ENCODE measurements at places on chromosomes 12 and 14.

DNA sequence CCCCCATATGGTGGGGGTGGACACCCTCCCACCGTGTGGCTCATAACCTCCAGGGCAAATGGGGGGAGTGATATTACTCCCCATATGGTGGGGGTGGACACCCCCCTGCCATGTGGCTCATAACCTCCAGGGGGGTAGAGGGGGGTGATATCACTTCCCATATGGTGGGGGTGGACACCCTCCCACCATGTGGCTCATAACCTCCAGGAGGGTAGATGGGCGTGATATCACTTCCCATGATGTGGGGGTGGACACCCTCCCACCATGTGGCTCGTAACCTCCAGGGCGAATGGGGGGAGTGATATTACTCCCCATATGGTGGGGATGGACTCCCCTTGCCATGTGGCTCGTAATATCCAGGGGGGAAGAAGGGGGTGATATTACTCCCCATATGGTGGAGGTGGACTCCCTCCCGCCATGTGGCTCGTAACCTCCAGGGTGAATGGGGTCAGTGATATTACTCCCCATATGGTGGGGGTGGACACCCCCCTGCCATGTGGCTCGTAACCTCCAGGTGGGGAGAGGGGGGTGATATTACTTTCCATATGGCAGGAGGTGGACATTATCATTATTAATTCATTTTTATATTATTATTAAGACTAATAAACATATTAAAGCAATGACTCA lies 51.2 kb upstream of the OXA1L start:
- no peak for DNase-seq

GRCh38 chr12:100715976-100716944 lies 78.3 kb upstream of the ANO4 start:
- DNase-seq: no peak

- DNase-seq: no peak
Observed at GRCh38 chr12:39319180-39319579, 123.7 kb downstream of the KIF21A start.

GRCh38 chr12:91926848-91927247 lies 218.8 kb downstream of the BTG1 start:
- DNase-seq: no peak

DNA sequence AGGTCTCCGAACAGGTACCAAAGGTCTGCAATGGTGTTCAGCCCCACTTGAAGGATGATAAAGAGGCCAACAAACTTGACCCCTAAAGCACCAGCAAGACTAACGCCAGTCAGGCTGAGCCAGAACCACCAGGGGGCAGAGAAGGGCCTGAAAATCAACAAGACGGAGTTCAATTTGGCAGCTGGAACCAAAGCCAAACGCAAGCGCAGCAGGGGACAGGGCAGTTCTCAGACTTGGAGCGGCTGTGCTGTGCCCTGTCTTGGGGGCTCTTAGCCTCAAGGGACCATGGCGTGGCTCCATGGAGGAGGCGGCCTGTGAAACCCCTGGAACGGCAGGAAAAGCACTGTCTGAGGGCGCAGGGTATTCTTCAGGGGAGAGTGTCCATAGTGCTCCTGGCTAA lies 19.6 kb downstream of the POMT2 start:
- peak; percentile 83 for DNase-seq

DNA sequence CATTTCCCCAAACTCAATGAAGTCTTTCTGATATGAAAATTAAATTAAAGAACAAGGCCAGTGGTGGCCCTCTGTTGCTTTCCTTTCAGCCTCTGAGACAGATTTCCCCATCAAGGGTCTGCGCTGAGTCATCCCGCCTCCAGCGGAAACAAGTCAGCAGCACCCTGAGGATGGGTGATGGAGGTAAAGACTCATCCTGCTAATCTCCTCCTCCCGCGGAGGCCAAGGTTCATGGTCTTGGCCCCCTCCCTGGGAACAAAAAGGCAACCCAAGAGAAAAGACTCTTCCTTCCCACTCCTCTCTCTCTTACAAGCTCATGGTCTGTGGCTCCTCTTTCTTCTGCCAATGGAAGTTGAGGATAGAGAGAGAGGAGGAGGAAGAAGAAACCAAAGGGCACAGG lies 9.0 kb upstream of the NUMB start:
- DNase-seq: no peak

DNA sequence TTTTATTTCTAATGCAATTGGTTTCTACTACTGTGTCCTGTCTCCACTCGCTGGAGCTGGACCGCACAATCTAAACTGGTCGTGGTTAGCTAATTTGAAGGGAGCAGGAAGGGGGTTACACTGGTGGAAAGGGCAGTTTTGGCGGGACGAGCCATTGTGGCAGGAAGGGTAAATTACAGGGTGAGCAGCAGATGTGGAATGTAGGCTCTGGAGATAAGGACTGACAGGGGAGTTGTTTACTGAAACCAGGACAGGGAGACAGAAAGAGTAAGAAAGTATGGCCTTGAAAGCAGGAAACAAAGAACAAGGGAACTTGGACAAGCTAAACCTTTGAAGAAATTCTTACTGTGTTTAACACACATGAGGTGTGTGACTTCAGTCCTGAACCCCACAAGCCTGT lies 147.8 kb downstream of the ATXN7L3B start:
- no peak for DNase-seq

GRCh38 chr14:91399868-91400640 lies 17.6 kb downstream of the CCDC88C start:
- peak; percentile 69 for DNase-seq

GRCh38 chr14:44586910-44587309 lies 79.8 kb upstream of the FSCB start:
- DNase-seq: no peak

DNA sequence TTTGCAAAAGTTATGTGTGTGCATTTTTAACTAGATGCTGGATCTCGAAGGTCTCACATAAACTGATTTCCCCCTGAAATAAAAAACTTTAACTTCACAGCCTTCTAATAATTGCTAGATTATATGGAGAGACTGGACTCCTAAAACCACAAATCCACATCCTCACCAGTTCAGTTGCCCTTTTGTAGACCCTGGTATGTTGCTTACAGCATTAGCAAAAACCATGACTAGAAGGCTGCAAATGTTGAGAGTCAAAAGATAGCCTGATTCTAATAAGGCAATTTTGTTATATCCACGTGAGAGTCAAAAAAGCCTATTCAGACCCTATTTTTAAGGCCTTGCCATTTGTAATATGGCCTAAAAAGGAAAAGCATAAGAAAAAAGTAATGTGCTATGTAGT lies 37.4 kb downstream of the RASSF8 start:
- DNase-seq: no peak
